ENCODE measurements at places on chromosomes 2 and 18.
A peak's percentile ranks its signal among the peaks of the same experiment; 100 is the strongest.

GRCh38 chr18:27652480-27653121 is 467.5 kb upstream of the CHST9 start:
- no peak for DNase-seq

- no peak for DNase-seq
Observed at GRCh38 chr2:100008956-100009355, 133.4 kb downstream of the AFF3 start.

DNA sequence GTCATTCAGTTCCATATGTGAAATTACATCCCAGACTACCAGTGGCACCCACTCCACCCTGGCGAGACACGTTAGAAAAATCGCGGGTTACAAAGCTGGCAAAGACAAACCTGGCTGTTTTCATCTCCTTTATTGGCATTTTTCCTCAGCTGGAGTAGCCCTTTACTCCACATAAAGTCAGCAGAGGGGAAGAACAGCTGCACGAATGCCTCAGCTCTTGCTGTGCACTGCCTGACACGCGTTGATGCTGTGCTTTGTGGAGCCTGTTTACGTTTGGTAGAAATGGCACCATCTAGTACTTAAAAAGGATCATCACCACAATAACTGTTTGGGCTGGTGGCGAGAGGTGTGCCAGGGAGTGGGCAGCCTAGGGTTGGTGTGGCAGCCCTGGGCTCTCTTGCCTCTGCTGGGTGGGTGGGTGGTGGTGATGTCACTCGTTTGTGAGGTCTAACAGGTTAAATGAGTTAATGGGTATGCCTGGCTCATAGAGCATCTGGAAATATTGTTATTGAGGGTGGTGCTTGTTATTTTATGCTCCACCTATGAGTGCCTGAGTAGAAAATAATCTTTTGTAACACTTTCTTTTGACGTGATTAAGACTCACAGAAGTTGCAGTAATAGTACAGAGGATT is 16.4 kb downstream of the FARP2 start:
- no peak for DNase-seq

GRCh38 chr18:37778417-37779165 is 213.0 kb upstream of the CELF4 start:
- DNase-seq = peak; percentile 57

- no peak for DNase-seq
Observed at GRCh38 chr2:11540148-11540995, 6.5 kb downstream of the GREB1 start.

DNA sequence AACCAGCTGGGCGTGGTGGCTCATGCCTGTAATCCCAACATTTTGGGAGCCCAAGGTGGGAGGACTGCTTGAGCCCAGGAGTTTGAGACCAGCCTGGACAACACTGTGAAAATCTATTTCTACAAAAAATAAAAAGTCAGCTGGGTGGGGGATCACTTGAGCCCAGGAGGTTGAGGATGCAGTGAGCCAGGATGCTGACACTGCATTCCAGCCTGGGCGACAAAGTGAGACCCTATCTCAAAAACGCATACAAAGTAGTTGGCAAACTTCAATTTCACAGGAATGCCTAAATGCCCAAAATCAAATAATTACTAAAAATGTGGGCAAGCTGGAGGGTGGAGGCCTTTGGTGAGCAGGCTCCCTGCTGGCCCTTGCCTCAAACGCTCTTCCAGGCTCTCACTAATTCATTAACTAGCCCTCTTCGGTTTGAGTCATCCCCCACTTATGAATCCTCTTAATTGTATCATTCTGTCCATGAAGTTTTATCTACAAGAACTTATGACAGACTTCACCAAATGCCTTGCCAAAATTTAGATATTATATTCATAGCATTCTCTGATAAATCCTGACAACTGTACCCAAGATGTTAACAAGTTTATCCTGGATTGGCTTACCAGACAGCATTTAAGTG is 68.7 kb upstream of the ZFP36L2 start:
- DNase-seq = no peak

DNA sequence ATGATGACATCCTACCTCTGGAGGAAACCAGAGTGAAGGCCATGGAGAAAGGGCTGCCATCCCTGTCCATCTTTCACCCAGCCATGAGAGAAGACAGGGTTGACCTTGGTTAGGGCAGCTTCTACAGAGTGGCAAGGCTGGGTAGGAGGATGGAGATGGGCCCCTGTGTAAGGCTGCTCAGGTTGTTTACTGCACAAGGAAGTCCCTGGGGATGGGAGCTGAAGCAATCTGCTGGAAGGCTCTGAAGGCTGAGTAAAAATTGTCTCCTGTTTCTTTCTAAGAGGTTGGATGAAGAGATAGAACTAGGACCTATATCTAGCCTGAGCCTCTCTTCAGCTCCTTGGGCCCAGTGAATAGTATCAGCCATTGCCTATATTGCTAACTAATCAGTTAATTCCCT is 14.4 kb downstream of the ELMOD3 start:
- no peak for DNase-seq

DNA sequence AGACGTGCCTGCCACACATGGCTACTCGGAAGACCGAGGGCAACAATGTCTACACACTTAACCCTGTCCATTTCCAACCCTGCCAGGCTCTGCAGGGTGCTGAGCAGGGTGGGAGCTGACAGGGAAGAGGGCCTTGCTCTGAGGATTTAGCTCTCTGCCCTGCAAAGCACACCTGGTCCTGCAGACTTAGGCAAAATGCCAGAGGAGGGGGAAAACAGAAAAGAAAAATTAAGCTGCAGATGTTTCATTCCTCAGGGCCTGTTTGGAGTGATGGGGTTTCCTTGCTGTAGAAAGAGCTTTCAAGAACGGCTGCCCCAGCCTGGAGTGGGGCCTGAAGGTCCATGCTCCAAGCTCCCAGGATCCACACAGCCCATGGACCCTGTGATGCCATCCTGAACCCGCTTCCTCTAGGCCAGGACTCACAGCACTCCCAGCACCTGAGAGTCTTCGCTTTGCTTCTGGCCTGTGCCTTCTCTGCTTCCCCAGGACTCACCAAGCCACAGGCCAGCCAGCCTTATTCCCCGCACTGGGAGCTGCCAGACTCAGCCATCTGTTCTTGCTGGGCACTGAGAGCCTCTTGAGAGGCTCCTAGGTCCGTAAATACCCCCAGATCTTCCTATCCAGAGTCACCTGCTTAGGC is 9.1 kb upstream of the TEX51 start:
- no peak for DNase-seq

DNA sequence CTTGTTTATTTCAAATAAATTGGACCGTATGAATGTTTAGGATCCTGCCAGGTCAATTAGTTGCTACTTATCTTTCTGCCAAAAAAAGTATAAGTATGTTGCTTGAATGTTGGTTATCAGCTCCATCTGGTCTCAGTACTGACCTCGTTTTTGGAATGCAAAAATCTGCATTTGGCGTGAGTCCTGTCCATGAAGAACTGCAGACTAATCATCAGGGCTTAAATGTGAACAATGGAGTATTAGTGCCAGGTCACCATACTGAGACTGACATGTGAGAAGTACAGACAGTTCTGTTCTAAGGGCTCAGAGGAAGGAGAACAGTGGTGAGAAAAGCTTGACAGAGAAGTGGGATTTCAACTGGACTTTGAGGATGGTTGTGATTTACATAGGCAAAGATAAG is 393.1 kb upstream of the SLC14A2 start:
- DNase-seq = no peak

DNA sequence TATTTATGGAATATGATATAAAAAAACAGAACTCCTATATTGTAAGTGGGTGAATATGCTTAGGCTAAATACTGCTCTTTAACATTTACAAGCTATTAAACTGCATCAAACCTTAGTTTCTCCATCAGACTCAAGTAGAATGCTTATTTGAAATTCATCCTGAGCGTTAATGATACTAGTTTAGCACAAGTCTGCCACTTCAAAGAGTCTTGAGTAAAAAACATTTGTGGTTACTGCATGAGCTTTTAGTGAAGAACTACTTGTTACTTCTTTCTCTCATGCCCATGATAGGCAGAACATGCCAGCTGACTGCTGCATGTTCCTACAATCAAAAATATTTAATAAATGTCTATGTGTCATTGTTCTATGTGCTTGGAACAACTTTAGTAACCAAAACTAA is 12.1 kb downstream of the YES1 start:
- DNase-seq = no peak

DNA sequence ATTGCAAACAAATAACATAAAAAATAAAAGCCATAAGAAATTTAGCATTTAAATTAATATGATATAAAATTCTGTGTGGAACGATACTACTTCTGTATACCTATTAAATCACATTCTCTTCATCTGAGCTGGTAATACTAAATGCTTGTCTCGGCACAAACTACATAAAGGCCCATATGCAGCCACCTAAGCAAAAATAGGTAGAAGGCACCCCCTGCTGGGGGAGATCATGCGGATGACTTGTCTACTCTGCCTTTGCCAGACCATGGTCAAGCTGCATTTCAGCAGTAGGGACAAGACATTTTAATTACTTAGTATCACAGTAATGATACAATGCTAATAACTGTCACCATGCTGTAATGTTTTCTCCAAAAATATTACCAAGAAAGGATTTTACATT is 108.0 kb downstream of the CDH19 start:
- DNase-seq = no peak

GRCh38 chr2:20615466-20616241 is 35.2 kb downstream of the HS1BP3 start:
- DNase-seq = no peak

DNA sequence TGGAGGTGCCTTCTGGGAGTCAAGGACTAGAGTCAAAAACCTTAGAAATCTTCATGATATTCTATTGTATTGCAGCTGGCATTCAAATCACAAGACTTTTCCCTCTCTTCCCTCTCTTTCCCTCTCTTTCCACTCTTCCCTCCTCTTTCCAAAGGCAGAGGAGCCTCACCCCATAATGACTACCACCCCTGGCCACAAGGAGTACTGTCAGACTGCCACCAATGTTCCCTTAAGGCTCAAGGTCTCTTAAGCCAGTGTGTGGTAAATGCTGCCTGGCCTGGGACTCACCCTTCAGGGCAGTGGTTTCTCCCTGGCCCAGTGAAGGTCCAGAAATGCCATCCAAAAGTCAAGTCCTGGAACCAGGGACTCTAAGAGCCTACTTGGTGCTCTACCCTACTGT is 605.9 kb upstream of the PKDCC start:
- no peak for DNase-seq

DNA sequence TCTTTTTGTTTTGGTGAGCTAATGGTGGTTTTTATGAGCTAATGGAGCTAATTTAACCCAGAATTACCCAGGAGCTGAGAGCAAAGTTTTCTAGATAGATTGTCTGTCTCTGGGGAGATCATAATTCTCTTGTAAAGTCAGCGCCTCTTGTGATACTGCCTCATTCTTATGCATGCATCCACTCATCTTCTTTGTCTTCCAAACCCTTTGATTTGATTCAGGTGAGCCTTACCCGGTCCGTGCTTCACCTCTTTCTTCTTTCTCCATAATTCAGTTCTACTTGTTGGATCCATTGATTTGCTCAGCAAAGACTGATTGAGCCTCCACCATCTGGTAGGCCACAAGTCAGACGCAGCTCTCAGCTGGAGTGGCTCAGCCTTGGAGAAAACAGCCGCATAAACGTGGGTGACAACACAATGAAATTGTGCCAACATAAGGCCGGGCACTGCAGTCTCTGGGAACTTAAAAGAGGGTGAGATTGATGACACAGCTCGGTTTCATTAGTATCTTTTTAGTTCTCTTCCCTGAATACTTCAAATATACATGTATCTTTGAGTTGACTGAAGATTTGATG is 158.5 kb upstream of the SH3BP4 start:
- DNase-seq = no peak

DNA sequence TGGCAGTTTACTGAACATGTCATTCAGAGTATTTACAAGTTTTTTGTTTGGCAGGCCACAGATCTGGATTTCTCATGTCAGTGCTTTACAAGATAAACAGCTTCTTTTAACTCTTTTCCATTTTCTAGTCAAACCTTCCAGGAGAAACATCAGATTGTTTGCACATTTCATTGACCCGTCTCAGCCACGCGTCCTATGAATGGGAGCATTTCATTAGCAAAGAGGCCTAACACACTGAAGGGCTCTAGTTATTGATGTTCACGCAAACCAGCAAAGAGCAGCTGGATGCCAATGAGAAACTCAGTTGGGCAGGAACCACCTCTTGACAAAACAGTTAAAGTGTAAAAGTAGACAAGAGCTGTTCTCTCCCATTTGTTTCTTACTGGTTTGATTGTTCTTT is 29.2 kb upstream of the MFF start:
- DNase-seq = no peak

DNA sequence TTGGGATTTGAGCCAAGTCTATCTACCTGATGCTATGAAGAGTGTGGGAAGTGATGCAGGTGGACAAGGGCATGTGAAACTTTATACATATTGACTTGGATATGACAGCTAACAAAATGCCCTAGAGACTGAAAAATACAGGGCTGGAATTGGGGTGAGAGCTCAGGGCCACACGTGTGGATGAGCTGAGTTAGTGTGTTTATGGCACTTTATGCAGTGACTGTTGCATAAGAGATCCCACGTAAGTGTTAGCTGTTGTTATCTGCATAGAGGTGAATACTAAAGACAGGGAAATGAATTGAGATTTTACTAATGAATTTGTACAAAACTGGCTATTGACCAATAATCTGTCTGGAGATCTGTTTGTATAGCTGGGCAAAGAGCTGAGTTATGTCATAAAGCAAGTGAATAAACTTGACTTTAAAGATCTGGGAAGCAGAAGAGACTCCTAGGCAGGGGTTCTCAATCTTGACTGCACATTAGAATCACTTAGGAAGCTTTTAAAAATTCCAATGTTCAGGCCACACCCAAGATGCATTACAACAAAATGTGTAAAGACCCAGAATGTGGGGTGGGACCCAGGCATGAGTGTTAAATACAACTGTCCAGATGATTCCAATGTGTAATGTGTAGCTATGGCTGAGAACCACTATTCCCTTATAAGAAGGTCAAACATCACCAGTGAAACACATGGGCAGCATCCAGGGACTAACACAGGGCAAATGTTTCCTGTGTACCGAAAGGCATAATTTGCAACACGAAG is 74.2 kb upstream of the STK17B start:
- DNase-seq = no peak

- DNase-seq = no peak
Observed at GRCh38 chr2:100630473-100630977, 67.7 kb downstream of the PDCL3 start.

GRCh38 chr2:235949567-235950472 is 218.4 kb downstream of the GBX2 start:
- no peak for DNase-seq

GRCh38 chr2:206641226-206641625 is 1.1 kb upstream of the FAM237A start:
- DNase-seq = no peak

DNA sequence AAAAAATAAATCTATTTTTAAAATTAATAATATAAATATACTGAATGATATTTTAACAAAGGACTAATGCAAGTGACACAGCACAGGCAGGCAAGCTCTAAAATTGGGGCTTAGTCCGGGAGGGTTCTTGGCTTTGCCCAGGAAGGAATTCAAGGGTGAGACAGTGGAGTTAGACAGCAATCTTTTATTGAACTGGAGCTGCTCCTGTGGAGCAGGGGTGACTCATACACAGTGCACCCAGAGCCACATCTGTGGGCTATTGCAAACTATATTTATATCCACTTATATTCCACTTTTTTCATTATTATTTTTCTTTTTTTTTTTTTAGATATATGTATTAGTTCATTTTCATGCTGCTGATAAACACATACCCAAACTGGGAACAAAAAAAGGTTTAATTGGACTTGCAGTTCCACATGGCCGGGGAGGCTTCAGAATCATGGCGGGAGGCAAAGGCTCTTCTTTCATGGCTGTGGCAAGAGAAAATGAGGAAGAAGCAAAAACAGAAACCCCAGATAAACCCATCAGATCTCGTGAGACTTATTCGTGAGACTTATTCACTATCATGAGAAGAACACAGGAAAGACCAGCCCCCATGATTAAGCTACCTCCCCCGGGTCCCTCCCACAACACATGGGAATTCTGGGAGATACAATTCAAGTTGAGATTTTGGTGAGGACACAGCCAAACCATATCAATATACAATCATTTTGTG is 437.1 kb downstream of the BCL11A start:
- no peak for DNase-seq

Data from NCI-H1048 (cell line).